ENCODE measurements at places on chromosomes 5 and 9.

- DNase-seq: no peak
Observed at GRCh38 chr9:92934321-92934720, 13.0 kb upstream of the FGD3 start.

- no peak for DNase-seq
Observed at GRCh38 chr9:133580419-133580738, 28.8 kb downstream of the FAM163B start.

GRCh38 chr5:74422030-74422429, 218.5 kb downstream of the ENC1 start:
- DNase-seq: no peak

GRCh38 chr5:109921735-109922380, 232.1 kb downstream of the MAN2A1 start:
- DNase-seq: no peak

DNA sequence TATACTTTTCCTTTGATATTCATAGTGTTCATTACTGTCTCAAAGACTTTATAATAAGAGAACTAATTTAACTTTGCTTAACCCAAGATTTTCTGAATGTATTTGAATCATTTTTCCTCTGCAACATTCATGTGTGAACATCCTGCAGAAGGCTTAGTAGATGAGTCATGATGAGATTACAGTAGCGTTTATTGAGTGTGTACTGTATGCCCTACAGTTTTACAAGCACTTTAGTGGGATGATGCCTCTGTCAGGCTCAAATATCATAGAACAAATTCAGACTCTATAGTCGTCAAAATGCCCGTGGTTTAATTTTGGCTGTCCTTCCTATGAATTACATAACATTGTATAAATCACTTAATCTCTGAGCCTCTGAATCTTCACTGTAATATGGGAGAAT, 41.2 kb downstream of the FYB1 start:
- DNase-seq: no peak

- no peak for DNase-seq
Observed at GRCh38 chr5:13186177-13186576, 758.3 kb downstream of the DNAH5 start.

GRCh38 chr5:89097103-89097502, 214.1 kb upstream of the MEF2C start:
- no peak for DNase-seq

GRCh38 chr5:6556089-6556801, 76.6 kb downstream of the NSUN2 start:
- DNase-seq: peak; percentile 64

GRCh38 chr5:143361438-143361837, 42.0 kb downstream of the NR3C1 start:
- DNase-seq: no peak

GRCh38 chr5:9947944-9948343, 301.7 kb downstream of the ATPSCKMT start:
- no peak for DNase-seq

- DNase-seq: no peak
Observed at GRCh38 chr9:14888875-14889274, 21.4 kb downstream of the FREM1 start.

DNA sequence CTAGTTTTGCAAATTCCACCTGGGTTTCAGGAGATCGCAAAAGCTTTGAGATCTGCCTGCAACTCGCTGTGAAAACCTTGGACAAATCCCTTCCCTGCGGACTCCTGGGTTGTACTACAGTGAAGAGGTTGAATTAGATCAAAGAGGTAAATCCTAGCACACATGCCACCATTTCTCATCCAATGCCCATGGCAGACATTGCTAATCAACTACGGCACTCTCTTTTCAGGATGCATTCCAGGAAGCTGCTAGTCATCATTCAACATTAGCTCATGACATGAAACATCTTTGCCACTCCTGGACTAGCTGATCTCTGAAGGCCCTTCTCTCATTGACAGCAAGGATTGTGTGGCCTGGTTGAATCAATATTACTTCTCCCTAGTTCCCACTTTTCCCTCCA, 46.1 kb downstream of the PCDH1 start:
- no peak for DNase-seq

DNA sequence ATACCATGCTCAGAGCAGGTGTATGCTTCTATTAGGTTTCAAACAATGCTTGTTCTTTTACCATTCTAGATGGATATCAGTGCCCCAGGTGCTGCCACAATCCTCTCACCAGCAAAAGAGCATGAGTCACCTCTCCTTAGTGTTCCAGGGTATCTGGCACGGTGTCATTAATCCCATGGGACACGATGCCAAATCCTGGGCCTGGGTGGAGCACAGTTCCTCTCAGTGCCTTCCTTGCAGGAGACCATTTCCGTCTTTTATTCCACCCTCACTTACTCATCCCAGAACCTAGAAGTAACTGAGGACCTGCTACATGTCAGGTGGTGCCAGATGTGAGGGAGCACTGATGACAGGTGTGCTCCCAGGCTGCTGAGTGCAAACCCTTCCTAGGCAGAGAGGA, 1.3 kb upstream of the OR13J1 start:
- no peak for DNase-seq

GRCh38 chr5:102231693-102232619, 64.1 kb downstream of the SLCO4C1 start:
- DNase-seq: no peak

DNA sequence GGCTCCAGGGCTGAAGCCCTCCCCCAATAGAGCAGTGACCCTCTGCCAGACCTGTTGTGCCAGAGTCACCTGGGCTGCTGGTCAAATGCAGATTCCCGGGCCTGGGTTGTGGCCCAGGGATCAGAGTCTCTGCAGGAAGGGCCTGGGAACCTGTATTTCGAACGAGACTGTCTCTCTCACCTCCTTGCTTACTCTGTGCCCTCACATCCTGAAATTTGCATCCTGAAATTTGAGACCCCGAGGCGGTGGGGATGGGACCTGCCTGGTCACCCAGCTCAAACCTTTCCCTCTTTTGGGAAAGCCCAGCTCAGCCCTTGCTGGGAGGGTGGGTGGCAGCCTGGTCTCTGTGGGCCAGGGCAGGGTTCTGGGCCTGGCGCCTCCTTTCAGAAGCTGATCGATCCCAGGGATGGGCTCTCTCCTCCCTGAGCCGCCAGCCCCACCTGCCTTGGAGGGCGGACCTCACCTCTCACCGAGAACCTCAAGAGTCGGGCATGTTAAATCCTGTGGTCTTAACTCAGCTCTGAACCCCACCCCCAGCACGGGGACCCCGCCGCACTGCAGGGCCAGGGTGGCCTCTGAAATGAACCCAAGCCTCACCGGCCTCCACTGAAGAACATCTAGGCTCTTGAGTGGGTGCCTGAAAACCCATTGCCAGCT, 44.0 kb upstream of the IER5L start:
- DNase-seq: no peak

GRCh38 chr9:106890608-106891007, 27.6 kb downstream of the ZNF462 start:
- no peak for DNase-seq

GRCh38 chr5:6480133-6481051, 31.7 kb downstream of the UBE2QL1 start:
- no peak for DNase-seq

DNA sequence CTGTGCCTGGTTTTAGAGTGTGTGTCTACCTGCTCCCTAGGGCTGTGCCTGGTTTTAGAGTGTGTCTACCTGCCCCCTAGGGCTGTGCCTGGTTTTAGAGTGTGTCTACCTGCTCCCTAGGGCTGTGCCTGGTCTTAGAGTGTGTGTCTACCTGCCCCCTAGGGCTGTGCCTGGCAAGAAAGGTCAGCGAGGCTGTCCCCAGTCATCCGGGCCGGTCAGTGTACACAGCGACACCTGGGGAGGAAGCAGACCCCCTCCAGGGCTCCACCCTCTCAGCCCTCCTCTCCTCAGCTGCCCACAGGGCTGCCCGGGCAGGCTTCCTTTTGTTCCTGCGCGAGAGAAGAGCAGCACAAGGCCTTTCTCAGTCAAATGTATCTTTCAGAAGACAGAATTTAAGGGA, 4.1 kb downstream of the NRARP start:
- DNase-seq: no peak

GRCh38 chr5:133933169-133933509, 35.3 kb downstream of the C5orf15 start:
- DNase-seq: no peak

- DNase-seq: peak; percentile 74
Observed at GRCh38 chr5:116453988-116454411, 120.6 kb downstream of the SEMA6A start.

DNA sequence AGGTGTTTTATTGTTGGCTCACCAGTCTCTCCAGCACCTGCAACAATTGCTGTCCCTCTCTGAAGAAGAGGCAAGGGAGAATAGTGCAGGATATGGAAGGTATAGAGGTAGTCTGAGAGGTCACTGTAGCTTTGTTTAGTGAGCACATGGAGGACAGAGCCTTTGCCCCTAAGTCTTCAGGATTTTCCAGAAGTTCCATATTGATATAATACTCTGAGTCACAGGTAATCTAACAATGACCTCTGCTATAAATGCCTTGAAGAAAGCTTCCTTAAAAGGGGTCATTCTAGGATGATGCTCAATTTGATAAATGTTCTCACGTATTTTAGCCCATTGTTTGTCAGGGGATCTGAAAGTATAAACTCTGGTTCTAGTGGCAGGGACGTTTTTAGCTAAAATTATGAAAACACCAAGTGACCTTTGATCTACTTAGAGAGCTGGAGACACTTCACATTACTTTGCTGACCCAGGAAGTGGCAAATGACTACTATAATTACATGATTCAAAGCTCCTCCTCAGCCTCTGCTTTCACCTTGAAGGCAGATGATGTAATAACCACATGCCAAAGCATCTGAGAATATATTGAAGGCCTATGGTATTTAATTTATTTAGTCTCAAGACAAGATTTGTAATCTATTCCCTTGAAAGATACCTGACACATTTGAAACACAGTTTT, 366.9 kb upstream of the NUDT12 start:
- DNase-seq: no peak

- no peak for DNase-seq
Observed at GRCh38 chr5:150633429-150633828, 7.0 kb upstream of the SYNPO start.

DNA sequence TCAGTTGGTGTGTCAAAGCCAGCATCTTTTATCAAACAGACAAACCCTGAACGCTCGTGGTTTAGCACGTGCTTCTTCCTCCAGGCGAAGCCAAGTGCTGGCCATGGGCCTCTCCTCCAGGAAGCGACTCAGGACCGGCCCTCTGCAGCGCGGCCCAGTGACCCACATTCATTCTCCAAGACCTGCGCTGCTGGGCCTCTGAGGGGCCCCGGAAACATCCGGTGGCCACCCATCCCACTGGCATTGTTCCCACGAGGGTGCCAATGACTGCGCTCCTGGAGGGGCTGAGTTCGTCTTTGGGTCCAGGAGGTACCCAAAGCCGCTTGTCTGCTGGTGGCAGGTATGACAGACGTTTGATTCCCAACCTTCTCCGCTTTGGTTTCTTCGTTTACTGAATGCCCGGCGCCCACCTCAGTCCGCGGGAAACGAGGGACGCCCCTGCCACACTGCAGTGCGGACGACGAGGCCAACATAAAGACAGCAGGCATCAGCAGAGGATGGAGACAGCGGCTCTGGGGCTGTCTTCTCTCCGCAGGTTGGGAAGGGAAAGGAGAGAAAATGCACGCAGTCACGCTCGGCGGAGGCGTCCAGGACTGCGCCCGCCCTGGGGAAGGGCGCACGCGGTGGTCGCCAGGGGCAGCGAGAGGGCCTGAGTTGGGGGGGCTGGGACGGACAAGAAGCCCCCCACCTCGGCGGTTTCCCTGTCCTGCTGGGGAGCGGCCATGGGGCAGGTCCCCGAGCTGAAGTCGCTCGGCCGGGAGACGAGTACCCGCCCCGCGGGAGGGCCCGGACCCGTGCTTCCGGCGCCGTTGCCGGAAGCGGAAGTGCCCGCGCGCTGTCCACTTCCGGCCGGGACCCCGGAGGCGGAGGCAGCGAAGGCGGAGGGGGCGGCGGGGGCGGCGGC, at the start of gene EXOC3:
TSS of gene EXOC3 (plus strand) at position 842 of the 904 bp plus-strand sequence. CDS start 3,030 bp downstream, outside the sequence.
- peak; percentile 81 for DNase-seq

- DNase-seq: no peak
Observed at GRCh38 chr5:143350751-143351602, 52.5 kb downstream of the NR3C1 start.

DNA sequence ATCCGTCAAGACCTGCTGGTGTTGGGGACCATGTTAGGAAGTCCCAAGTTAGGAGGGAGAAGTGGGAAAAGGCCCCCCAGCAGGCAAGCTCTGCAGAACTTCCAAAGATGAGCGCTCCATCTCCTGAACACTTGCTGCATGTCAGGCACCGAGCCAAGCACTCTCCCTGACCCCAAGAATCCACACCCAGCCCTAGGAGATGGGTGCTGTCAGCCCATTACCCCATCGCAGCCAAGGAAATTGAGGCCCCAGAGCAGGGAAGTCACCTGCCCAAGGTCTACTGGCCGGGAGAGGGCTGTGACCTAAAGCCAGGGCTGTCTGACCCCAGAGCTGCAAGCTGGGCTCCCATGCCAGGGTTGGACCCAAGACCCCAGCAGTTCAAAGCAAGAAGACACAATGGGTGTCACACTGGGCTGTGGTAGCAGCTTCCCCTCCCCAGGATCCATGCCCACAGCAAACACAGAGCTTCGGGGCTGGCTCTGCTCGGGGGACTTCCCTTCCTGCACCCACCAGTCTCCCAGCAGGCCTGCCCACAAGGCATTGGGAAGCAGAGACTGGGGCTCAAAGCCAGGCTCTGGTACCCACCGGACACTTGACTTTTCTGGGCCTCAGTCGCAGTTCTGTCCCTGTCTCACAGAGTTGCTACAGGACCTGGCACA, 13.5 kb downstream of the EEIG1 start:
- no peak for DNase-seq

Data from midbrain (tissue), 1 donor.